ENCODE measurements at places on chromosomes 12 and 14.

DNA sequence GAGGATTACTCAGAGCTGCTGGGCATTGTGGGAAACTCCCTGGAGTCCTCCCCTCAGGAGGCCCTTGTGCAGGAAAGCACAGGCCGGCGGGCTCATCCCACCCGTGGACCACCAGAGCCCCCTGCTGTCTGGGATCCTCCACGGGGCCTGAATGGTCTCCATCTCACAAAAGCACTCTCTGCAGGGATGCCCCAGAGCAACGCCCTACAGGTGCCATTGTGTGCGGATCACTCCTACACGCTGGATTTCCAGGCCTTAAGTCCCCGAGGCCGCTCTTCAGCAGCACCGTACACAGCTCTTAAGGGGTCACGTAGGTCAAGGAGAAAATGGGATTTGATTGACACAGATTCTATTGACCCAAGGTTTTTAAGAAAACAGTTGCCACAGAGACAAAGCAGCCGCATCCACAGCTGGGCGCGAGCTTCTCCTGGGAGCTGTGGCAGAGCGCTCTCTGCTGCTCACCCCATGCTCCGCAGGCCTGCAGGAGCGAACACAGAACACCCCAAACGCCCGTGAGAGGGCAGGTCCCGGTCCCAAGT, 36.7 kb upstream of the RIMBP2 start:
- DNase-seq, result no peak

DNA sequence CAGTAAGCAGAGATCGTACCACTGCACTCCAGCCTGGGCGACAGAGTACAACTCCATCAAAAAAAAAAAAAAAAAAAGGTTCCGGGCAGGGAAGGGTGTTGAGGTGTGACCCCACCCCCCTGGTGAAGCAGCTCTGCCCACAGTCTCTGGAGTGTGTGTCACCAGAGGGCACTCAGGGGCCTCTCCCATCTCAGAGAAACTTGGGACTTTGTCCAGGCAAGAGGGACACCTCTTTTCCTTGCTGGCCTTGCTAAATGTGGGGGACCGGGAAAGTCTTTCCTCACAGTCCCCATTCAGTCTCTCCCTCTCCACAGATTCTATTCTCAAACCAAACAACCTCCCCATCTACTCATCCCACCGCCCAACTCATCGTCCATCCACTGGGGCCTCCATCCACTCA, 43.6 kb downstream of the RFLNA start:
- no peak for DNase-seq

GRCh38 chr12:90924406-90924805, 30.6 kb downstream of the CCER1 start:
- no peak for DNase-seq

GRCh38 chr12:24574538-24574937, 374.4 kb downstream of the BCAT1 start:
- DNase-seq, result no peak

GRCh38 chr12:2633825-2634200, 161.0 kb upstream of the FKBP4 start:
- DNase-seq, result no peak

GRCh38 chr12:128449146-128449894, 182.3 kb downstream of the TMEM132C start:
- no peak for DNase-seq

Data from stimulated activated CD8-positive, alpha-beta memory T cell treated with anti-CD3 and anti-CD28 coated beads, Interleukin-2, amount 100 ng/mL, for 48 hours (primary cell).